ENCODE measurements at places on chromosomes 4 and X.

- peak; percentile 65 for DNase-seq
Measured at GRCh38 chr4:80173401-80173800, 23.9 kb upstream of the PRDM8 start.

- peak; percentile 36 for DNase-seq
Measured at GRCh38 chr4:146520896-146521540, 722 bp downstream of the SLC10A7 start.

- peak; percentile 5 for DNase-seq
Measured at GRCh38 chr4:46648088-46648744, 258.3 kb upstream of the GABRA2 start.

GRCh38 chr4:121800638-121800960, 524 bp upstream of the EXOSC9 start:
- no peak for DNase-seq

GRCh38 chrX:2401201-2401589, 99.6 kb downstream of the DHRSX start:
- DNase-seq, result no peak

GRCh38 chr4:67751260-67751659, 2.9 kb downstream of the GNRHR start:
- DNase-seq, result no peak

DNA sequence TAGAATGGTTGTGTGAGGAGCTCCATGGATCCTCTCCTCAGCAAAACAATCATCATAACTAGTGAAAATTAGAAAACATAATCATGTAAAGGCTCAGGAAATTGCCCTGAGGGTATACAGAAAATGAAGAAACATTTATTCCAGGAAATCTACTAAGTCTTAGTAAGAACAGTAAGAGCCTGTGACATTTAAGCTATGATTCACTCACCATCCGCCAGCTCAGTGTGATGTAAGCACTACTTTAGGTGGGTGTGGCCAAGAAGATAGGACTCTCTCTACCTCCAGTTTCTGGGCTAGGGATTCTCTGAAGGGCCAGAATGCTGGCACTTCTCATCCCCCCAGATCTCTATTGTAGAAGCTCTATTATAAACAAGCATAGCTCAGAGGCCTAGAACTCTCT, 147.5 kb downstream of the DLG3 start:
- peak; percentile 58 for DNase-seq

DNA sequence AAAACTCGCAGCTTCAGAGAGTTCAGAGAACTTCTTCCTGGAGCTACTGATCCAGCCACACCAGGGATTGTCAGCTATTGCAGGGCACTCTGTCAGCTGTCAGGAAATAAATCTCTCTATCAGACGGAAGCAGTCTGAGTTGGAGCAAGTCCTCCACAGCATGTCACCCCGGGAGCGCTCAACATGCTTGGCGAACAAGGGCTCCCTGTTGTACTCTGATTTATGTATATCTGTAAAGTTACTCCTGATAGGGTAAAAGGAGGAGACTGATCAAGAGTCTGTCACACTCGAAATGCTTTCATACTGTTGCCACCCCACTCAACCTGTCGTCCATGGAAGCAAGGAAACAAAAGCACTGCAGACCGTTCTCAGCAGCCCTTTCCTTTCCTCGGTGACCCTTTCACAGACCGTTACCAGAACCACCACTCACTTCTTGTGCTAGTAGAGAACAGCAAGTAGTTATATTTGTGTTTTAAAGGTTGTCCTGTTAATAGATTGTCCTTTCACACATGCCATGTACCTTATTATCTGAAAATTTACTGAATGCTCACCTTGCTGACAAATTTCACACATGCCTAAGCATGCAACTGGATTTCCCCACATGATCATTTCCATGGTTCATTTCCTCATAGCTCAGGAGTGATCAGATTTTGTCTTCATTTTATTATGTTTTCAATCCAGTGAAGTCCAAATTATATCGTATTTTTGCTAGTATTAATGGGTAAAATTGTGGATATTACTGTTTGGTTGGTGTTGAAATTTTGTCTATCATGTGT, 2108.9 kb upstream of the TENM3 start:
- peak; percentile 1 for DNase-seq

- DNase-seq, result no peak
Measured at GRCh38 chr4:141905751-141906150, 269.4 kb downstream of the IL15 start.

DNA sequence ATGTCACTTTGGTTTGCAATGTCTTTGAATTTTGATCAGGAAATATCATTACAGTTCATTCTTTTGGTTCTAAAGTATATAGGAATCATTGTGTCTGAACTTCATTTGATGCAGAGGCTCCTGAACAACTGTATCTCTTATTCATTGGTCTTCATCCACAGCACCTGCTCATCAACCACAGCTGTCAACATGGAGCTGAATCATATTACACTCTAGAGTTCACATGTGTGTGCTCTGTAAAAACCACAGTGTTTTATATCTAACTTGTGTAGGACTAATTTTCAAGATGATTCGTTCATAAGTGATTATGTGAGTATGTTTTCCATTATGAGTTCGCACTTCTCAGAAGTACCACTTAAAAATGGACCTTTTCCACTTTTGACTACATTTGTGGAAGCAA, 643.3 kb upstream of the FAM241A start:
- no peak for DNase-seq

DNA sequence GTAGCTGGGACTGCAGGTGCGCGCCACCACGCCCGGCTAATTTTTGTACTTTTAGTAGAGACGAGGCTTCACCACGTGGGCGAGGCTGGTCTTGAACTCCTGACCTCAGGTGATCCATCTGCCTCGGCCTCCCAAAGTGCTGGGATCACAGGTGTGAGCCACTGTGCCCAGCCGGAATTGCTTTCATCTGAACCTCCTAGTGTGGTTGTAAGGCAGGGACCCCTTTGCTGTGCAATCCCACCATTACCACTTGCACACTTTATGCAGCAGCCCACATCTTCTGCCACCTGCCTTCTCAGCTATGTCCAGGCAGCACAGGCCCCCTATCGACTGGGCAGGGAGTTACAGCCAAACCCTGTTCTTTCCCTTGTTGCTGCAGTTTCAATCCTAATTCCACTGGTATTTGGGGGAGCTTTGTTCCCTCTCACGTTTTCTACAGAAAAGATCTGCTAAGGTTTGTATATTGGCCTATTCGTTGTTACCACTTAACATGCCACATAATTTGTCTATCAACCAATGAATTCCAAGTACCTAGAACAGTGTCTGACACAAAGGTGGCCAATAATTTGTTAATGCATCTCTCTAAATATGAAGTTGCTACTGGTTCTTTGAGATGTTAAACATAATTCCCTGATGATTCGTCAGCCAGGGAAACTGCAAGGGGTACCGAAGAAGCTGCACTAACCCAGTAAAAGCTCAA, 6.5 kb downstream of the RPL39 start:
- peak; percentile 66 for DNase-seq
